ENCODE measurements at places on chromosomes 11 and 22. TPM values are rescaled to one million over a fixed set of nuclear protein-coding genes. Genes with fewer than 3 reads are reported as not detected.

EFCAB6 gene
- total RNA-seq = 2.1 TPM

DNA sequence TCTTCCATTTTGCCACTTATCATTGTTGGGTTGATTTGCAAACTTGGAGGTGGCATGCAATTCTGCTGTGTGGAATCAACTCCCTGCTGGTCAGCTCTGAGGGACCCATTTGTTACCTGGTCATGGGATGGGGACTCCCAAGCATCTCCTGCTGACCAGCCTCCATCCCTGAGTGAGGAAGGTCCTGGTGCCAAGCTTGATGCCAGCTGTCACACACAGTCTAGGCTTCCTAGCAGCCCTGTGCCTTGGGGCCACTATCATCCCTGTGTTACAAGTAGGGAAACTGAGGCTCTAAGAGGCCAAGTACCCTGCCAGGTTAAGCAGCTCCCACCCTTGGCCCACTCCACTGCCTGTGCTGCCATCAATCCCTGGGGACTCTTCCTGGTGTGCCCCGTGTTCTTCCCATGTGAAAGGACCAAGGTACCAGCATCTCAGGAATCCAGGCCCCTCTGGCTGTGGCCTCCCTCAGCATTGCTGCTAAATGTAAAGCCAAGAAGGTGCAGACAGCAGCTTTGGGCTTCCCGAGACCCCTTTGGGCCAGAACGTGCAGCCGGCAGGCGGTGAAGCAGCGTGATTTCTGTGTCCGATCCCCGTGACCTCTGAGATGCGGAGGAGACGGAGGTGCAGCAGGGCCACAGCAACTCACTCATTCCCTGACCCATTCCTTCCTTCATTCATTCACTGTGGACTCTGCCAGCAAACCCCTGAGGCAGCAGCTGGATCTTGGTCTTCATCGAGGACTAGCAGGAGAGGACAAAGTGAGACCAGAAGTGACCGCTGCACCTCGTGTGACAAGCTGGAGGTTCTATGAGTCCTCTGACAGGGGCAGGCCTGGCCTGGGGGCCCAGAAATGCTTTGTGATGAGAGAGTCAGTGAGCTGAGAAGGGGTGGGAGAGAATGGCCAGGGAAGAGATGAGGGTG, 49.7 kb downstream of the MYEOV start:
- peak; percentile 25 for DNase-seq

DNA sequence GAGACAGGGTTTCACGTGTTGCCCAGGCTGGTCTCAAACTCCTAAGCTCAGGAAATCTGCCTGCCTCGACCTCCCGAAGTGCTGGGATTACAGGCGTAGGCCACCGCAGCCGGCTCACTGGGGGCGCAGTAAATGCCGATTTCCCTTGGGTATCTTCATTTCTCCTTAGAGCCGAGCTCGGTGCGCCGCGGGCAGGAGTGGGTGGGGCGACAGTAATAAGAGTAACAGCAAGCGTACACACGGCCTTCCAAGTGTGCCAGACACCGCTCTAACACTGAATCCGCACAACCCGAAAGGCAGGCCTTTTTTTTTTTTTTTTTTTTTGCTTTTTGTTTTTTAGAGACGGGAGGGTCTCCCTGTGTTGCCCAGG, 500 bp upstream of the ADSL start:
- DNase-seq = no peak

DNA sequence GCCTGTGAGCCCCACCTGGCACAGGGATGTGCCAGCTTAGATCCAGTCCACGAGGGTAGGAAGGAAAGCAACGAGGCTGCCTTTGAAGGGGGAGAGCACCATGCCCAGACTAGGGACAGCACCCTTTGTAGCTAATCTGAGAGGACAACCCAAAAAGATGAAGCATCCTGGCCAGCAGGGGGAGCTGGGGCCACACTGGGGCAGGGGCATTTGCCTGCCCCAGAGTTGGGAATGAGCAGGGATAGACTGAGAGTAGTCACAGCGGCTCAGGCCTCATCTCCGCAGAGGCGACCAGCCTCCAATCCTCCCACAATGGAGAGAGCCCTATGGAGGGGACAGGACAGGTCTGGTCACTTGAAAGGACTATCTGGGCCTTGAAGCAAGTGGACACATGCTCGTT, 16.4 kb downstream of the LMO1 start:
- no peak for DNase-seq

All from liver (tissue), 10 donors.